ENCODE measurements at places on chromosomes 4 and X.
A peak's percentile ranks its signal among the peaks of the same experiment; 100 is the strongest.

- DNase-seq, result no peak
These were observed 7.7 kb downstream of the ERVMER34-1 start for GRCh38 chr4:52743444-52744019.

GRCh38 chr4:30719454-30720020, 632 bp upstream of the PCDH7 start:
- DNase-seq, result peak; percentile 46

GRCh38 chrX:72216973-72217372, 21.9 kb downstream of the ERCC6L start:
- peak; percentile 1 for DNase-seq

DNA sequence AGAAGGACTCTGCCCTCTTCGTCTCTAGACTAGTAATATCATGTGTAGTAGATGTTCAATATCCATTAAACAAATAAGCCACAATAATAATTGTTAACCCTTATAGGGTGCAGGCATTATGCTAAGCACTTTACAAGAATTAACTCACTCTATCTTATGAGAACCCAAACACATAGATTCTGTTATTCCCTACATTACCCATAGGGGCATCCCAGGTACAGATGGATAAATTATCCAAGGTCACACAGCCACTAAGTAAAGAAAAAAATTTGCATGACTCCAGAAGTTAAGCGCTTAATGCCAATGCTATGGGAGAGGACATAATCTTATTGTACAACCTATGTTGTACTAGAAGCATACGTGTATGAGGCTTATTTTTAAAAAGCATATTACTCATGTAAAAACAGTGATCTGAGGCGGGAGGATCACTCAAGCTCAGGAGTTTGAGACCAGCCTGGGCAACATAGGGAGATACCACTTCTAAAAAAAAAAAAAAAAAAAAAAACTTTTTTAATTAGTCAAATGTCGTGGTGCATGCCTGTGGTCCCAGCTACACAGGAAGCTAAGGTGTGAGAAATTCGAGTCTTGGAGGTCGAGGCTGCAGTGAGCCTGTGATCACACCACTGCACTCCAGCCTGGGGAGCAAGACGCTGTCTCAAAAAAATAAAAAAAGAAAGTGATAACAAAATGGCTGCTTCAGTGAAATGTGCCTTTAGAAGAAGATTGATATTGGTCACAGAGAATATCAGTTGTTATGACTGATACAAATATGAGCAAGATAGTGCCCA, 13.6 kb downstream of the LDB2 start:
- DNase-seq, result no peak

- no peak for DNase-seq
These were observed 1284.2 kb downstream of the ADGRL3 start for GRCh38 chr4:62484357-62484756.

GRCh38 chr4:31035761-31036160, 315.6 kb downstream of the PCDH7 start:
- no peak for DNase-seq

All from fibroblast of gingiva (primary cell).